ENCODE measurements at places on chromosomes 2 and 18. TPM values are rescaled to one million over a fixed set of nuclear protein-coding genes. Genes with fewer than 3 reads are reported as not detected.

Gene SIX3
- not detected for polyA plus RNA-seq

Gene UGT1A6
- polyA plus RNA-seq, result not detected

Gene ASNSD1
- 4.0 TPM for polyA plus RNA-seq

Gene ESPNL
- polyA plus RNA-seq, result not detected

Gene PPP1R1C
- polyA plus RNA-seq, result not detected

Gene POMC
- 4.7 TPM for polyA plus RNA-seq

Gene INPP5D
- 54.8 TPM for polyA plus RNA-seq

Gene DNAJC10
- polyA plus RNA-seq, result 25.2 TPM

Gene LINC00305
- not detected for polyA plus RNA-seq

Gene TCF4
- polyA plus RNA-seq, result 12.9 TPM

Gene ATL2
- 10.1 TPM for polyA plus RNA-seq

Gene ASPRV1
- polyA plus RNA-seq, result 0.52 TPM

Gene RAMP1
- polyA plus RNA-seq, result not detected

Gene PSMA8
- not detected for polyA plus RNA-seq

Gene SERPINB10
- polyA plus RNA-seq, result 0.56 TPM

Gene RAB6C
- not detected for polyA plus RNA-seq

Gene ZNF513
- 2.4 TPM for polyA plus RNA-seq

Gene FEV
- not detected for polyA plus RNA-seq

Gene TEX44
- not detected for polyA plus RNA-seq

Gene LOXHD1
- 0.61 TPM for polyA plus RNA-seq

Gene ALLC
- not detected for polyA plus RNA-seq

Measured in CD14-positive monocyte (primary cell).